ENCODE measurements at places on chromosomes 1 and 21. TPM values are rescaled to one million over a fixed set of nuclear protein-coding genes. Genes with fewer than 3 reads are reported as not detected.
A peak's percentile ranks its signal among the peaks of the same experiment; 100 is the strongest.

PLD5 gene
- total RNA-seq: 0.44 TPM

RGS4 gene
- total RNA-seq: not detected

SPATA21 gene
- not detected for total RNA-seq

DNA sequence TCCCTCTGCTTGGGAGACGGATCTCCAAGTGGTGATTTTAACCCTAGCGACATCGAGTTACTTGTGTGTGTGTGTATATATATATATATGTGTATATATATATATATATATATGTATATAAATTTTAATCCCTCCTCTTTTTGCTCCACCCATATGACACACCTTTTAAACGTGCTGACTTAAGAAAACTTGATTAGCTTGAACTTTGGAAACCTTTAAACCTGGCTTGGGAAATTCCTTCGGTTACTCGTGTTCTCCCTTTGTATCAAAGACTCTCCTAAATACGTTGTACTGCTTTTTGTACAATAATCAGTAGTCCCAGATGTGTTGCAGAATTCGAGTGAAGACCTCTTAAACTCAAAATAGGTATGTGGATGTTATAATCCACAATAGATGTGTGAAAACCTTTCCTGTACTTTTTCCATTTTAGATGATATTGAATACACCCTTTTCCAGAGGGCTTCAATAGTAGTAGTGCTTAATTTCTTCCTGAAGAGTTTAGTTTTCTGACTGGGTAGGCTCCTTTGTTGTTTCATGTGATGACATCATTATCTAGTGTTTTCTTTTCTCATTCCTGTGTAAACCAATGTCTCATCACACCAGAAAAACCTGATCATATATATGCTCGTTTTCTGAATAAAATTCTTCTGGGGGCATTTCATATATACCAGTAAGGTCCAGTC lies 1.4 kb downstream of the RNF11 start:
- H3K27me3 ChIP-seq: no peaks in the 10 kb centered on the region
- no peak overlapping the region for H3K27ac ChIP-seq
- peaks cover 42% of the 10 kb centered on the region for H3K4me1 ChIP-seq
- no peak overlapping the region for H3K4me3 ChIP-seq
- peaks cover 12% of the 10 kb centered on the region for H3K36me3 ChIP-seq
- DNase-seq: no peak

DNA sequence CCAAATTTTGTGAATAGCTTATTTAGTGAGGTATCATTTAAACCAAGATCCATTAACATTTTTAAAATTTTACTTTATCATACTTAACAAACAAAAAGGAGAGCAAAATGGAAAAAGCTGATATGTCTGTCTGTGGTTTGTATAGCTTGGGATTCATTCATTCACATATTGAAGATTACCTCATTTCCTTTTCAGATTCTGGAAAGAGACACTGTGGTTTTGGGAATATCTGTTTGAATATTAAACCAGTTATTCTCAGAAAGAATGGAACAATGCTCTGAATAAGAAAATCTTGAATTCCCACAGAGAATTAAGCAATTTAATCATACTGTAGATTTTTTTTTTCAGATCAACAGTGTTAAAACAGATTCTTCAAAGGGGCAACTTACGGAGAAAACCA lies 93.8 kb upstream of the PRDX6 start:
- no peak for DNase-seq

- no peak overlapping the region for H3K27ac ChIP-seq
- DNase-seq: no peak
- H3K4me1 ChIP-seq: peaks cover 13% of the 10 kb centered on the region
- no peak overlapping the region for H3K4me3 ChIP-seq
- no peaks in the 10 kb centered on the region for H3K27me3 ChIP-seq
Observed at GRCh38 chr1:243411472-243411871, 155.6 kb downstream of the SDCCAG8 start.

DNA sequence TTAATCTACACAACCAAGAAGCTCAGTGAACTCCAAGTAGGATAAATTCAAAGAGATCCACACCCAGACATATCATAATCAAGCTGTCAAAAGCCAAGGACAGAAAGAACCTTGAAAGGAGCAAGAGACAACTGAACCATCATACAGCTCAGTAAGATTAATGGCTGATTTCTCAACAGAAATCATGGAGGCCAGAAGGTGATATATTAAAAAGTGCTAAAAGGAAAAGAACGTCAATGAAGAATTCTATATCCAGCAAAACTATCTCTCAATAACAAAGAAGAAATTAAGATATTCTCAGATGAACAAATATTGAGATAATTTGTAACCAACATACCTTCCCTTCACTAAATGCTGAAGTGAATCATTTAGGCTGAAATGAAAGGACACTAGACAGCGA lies 161.8 kb downstream of the TRABD2B start:
- no peak for DNase-seq
- no peaks in the 10 kb centered on the region for H3K4me1 ChIP-seq
- H3K36me3 ChIP-seq: no peaks in the 10 kb centered on the region
- H3K27ac ChIP-seq: no peak overlapping the region
- no peak overlapping the region for H3K4me3 ChIP-seq

DNA sequence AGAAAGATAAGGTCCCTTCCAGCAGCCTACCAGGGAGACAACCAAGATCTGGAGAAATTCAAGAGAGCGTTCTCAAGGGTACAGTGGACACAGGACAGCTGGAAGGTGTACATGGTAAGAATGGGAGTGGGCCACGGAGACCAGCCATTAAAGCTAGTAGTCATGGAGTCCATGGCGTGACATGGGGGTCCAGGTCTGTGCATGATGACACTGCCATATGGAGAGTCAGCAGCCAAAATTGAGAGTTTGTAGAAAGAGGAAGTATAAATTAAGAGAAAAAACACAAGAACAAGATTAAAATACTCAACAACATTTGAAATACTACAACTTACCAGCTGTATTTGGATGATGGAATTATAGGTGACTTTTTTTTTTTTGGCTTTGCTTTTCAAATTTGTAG lies 7.9 kb upstream of the LORICRIN start:
- no peak overlapping the region for H3K27ac ChIP-seq
- H3K4me3 ChIP-seq: no peak overlapping the region
- no peaks in the 10 kb centered on the region for H3K4me1 ChIP-seq
- no peak for DNase-seq

- H3K27me3 ChIP-seq: peaks cover 42% of the 10 kb centered on the region
- no peak overlapping the region for H3K27ac ChIP-seq
- no peaks in the 10 kb centered on the region for H3K4me1 ChIP-seq
- no peaks in the 10 kb centered on the region for H3K36me3 ChIP-seq
Observed at GRCh38 chr1:50237056-50237455, 128.3 kb downstream of the ELAVL4 start.

GRCh38 chr1:89760496-89760895 lies 60.3 kb upstream of the LRRC8D start:
- no peak overlapping the region for H3K4me3 ChIP-seq
- no peak for DNase-seq

DNA sequence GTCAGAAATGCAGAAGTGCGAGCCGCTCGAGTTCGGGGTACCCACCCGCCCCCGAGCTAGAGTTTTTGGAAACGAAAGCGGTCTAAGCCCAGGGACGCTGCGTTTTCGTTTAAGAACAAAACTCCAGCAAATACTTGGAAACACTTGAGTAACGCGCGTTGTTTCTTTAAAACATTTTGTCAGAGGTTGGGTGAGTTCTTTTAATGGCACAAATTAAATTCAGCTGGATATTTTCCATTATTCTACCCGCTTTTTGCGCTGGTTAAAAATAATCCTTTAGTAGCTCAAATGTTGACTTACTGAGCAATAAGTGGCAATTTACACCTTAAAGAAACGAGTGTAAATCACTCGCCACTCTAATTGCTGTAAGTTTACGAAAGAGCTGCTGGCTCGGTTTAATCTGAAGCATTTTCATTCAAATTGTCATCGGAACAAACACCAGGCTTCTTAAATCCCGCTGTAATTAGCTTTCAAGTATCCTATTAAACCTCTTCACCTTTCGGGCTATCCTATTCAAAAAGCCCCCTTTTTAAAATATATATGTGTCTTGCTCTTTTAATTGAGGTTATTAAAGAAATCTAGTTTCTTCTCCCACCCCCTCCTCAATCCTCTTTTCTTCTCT lies 1.5 kb downstream of the LHX8 start:
- no peaks in the 10 kb centered on the region for H3K36me3 ChIP-seq
- no peaks in the 10 kb centered on the region for H3K4me1 ChIP-seq
- no peak for DNase-seq
- no peak overlapping the region for H3K4me3 ChIP-seq
- H3K27ac ChIP-seq: no peak overlapping the region
- no peaks in the 10 kb centered on the region for H3K27me3 ChIP-seq

GRCh38 chr1:231106347-231106746 lies 55.5 kb upstream of the TRIM67 start:
- DNase-seq: no peak
- no peak overlapping the region for H3K27ac ChIP-seq
- H3K4me3 ChIP-seq: no peak overlapping the region
- H3K36me3 ChIP-seq: no peaks in the 10 kb centered on the region
- no peaks in the 10 kb centered on the region for H3K4me1 ChIP-seq
- H3K27me3 ChIP-seq: peaks cover 31% of the 10 kb centered on the region

DNA sequence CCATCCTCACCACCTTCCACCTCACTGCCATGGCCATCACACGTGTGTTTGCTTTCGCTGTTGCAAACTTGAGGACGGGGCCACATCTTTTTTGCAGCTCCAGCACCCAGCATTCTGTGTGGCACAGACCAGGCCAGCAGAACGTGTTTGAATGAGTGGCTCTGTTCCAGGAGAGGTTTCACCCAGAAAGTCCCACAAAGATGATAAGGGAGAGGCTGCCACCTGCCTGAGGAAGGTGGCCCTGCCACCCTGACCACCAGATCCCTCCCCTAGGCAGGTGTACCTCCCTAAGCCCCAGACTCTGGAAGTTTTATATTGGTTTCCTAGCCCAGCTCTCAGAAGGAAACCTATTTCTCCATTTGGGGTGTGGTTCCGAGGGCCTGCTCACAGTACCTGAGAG lies 252.1 kb downstream of the KAZN start:
- H3K27me3 ChIP-seq: peaks cover 38% of the 10 kb centered on the region
- DNase-seq: peak; percentile 35
- H3K4me1 ChIP-seq: no peaks in the 10 kb centered on the region
- no peak overlapping the region for H3K4me3 ChIP-seq
